ENCODE measurements at places on chromosomes 2 and 18.

DNA sequence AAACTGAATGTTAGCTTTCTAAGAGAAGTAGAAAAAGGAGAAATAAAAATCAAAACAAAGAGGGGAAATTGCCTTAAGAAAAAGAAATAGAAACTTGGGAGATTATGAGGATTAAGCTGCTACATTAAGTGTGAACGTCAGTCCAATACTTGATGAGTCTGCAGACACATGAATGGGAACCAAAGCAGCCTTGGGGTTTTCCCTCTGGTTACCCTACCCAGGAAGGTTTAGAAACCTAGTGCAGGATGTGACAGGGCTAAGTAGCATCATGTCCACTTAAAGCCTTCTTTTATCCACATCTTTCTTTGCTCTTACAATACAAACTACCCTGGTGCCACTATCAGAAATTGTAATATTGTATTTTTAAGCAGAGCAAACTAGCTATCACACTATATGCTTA, 22.3 kb downstream of the SLC35F5 start:
- no peak for DNase-seq

DNA sequence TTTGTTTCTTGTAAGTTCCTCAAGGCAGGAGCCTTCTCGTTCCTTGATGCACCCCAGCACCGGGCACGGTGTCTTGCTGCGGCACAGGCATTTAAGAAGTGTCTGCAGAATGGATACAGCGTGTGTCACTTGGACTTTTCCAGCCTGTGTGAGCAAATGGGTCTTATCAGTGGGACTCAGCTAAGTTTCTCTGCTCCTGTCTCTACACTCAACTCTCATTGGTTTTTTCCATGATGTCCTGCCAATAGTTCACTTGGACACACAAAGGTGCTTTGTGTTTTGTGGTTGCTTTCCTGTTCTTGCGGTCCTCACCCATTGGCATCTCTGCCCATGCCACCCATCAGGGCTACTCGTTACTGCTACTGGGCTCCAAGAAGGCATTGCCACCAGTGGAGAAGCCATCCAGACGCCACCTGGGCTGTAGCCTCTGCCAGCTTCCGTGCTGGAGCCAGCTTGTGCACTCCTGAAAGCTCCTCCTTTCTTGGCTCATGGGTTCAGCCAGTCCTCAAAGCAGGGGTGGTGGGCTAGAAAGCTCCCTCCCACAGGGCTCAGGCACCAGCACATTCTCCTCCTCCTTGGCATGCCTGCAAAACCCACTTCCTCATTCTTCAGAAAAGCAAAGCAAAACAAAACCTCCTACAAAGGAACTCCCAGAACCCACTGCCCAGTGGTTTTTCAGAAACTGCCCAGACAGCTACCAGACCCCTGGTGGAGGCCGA, 41.4 kb downstream of the IL1R2 start:
- peak; percentile 53 for DNase-seq

DNA sequence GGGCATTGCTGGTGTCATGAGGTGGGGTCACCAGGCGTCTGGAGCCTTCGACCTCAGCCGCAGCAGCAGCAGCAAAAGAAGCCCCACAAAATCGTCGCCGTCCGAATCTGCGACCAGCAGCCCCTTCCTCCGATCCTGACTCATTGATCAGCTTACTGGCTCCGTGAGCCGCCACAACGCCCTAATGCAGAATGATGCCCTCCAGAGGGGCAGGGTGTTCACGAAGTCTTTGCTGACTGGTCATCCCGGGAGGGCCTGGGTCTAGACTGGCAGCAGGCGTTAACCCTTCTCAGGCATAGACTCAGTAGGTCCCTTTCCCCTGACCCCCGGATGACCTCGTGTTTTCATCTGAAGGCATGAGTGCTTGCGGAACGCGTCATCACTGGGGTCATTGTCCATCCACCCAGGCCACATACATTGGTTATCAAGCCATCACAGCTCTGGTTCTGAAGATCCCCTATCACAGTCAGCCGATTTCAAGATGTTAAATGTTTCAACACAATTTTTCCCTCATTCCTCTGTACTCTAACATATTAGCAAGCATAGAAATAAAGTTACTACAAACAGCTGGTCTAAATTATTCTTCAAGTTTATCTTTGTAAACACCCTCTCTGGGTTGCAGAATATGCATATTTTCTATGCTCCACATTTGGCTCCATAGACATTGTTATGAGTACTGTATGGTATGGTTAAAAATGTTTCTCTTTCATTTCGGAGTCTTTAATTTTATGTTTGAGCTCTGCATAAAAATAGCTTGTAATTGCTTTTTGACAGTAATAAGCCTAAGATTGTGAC, 83.3 kb upstream of the SALL3 start:
- DNase-seq: no peak

DNA sequence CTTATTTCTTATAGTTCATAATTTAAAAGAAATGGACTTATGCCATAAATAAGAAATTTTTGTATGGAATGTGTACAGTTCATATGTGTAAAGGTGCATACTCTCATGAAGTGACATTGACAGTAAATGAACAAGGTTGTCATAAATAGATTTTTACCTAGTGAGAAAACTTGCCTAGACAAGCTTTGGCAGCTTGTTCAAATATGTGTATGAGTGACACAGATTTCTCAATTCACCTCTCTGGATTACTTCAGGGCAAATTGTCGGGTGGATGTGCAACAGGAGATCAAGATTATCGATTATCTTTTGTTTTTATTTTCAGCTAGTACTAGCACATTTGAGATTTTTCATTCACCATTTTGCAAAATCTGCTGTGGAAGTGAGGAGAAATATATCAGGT, 758.1 kb upstream of the ACVR2A start:
- no peak for DNase-seq

- no peak for DNase-seq
Measured at GRCh38 chr2:170651624-170652325, 63.4 kb upstream of the SP5 start.

GRCh38 chr2:149595056-149595963, 7.7 kb upstream of the MMADHC start:
- peak; percentile 53 for DNase-seq

DNA sequence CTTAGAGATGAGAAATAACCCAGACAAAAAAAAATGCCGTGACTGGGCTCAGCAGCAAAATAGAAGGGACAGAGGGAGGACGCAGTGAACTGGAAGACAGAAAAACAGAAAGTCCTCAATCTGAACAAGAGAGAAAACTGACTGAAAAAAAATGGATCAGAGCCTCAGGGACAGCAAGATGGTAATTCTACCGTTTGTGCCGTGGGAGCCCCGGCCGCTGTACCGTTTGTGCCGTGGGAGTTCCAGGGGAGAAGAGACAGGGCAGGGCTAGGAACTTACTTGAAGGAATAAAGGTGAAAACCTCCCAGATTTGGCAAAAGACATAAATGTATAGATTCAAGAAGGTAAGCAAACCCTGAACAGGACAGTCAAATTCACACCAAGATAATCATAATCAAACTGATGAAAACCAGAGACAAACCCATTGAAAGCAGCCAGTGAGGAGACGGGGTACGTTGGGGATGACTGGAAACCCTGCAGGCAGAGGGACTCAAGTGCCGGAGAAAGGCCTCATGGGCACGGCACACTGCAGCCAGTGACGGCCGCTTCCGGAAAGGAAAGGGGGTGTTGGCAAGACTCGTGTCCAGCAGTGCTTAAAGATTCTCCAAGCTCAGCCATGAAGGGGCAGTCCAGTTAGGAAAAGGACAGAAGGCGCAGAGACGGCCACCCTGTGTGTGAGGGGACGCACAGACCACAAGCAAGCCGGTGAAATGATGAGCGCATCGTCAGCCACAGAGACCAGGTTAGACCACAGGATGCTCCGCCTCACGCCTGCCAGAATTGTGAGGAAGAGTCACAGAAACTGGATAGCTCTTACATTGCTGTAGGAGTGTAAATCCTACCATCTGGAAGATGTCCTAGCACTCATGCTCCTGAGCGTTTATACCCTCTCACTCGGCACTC, 40.0 kb upstream of the NFATC1 start:
- no peak for DNase-seq

- DNase-seq: no peak
Measured at GRCh38 chr2:16828828-16829160, 163.2 kb upstream of the CYRIA start.

GRCh38 chr2:217095511-217096205, 235.8 kb upstream of the TNP1 start:
- DNase-seq: no peak

DNA sequence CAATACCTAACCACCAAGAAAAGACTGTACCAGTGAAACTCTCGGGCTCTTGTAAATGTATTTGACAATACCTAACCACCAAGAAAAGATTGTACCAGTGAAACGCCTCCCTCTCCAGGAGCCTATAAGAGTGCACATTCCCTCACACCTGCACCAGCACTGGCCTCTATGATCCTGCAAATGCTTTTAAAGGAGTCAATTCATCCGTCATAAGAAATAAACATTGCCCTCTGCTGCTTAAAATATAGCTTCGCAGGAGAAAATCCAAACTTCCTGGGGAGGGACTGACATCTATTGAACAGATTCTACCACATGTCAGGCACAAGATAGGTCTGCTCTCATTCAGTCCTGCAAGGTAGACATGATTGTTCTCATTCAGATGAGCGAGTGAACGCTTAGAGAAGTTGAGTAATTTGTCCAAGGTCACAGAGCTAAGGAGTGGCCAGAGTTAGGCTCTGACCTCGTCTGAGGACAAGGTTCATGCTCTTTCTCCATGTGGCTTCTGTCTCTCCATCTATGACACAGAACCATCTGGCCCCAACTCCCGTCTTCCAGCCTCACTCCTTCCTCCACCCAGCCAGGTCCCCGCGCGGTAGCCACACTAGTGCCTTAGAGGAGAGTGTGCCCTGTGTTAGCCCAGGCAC, 38.7 kb downstream of the MCFD2 start:
- DNase-seq: peak; percentile 89

- no peak for DNase-seq
Measured at GRCh38 chr2:199466692-199467065, 8.9 kb upstream of the SATB2 start.

DNA sequence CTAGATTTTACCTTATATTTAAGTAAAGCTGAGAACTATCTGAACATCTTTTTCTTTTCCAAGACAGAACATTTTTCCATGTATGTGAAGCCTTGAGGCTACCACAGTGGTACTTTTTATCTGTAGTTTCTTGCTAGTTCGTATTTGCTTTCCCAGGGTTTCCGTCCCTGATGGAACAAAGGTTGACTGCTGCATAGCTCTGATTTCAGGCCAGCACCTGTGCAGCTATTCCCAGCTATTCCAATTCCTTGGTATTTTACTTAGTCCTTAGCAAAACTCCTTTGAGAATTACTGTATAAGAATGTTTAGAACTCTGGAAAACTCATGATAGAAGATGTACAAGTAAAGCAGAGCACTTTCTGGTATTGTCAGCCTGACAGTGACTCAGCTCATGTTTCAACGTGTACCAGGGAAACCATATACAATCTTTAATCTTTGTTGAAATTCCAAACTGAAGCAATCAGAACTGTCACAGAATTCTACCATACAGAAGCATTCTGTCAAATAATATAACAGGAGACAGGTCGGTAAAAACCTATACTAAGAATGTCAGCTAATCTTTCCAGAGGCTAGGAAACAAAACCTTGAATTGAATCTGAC, 162.2 kb downstream of the PKP4 start:
- DNase-seq: peak; percentile 26

DNA sequence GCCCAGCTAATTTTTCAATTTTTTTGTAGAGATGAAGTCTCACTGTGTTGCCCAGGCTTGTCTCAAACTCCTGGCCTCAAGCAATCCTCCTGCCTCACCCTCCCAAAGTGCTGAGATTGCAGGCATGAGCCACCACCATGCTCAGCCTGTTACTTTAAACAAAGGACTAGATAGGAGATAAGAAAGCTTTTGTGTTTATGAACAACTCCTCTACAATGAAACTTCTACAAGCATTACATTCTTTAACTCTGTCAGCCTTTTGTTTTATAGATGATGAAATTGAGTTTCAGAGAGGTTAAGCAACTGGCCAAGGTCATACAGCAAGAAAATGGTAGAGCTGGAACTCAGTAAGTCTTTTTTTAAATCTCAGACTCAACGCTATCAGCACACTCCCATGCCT, 22.7 kb downstream of the ALPK2 start:
- DNase-seq: no peak

- DNase-seq: peak; percentile 27
Measured at GRCh38 chr2:160614391-160614790, 120.8 kb upstream of the RBMS1 start.

GRCh38 chr2:258933-259332, 4.9 kb downstream of the SH3YL1 start:
- no peak for DNase-seq

- peak; percentile 9 for DNase-seq
Measured at GRCh38 chr18:68035774-68036522, 519.4 kb upstream of the DSEL start.

DNA sequence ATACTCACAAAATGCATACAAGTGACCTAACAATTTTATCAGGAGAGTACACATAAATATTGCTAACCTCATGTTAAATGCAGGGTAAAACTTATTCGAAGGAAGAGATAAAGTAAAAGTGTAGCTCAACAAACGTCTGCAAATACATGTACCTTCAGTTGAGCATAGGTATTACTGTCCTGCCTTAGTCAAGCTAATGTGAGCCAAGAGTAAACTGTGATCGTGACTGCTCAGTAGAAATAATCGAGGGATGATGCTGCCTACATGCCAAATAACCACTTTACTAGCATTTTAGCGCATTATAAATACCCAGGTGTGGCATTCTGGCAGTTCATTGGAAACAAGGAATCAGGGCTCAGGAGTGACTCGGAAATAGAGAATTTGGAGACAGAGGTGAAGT, 779.5 kb downstream of the SOCS6 start:
- DNase-seq: no peak

- DNase-seq: peak; percentile 55
Measured at GRCh38 chr2:238861766-238862315, 14.0 kb downstream of the TWIST2 start.

- DNase-seq: no peak
Measured at GRCh38 chr2:235582081-235582686, 88.3 kb downstream of the AGAP1 start.

All from GM23248 (cell line).